ENCODE measurements at places on chromosomes 3 and 15.

GRCh38 chr3:164479406-164479805, 598.9 kb downstream of the SI start:
- DNase-seq = no peak

DNA sequence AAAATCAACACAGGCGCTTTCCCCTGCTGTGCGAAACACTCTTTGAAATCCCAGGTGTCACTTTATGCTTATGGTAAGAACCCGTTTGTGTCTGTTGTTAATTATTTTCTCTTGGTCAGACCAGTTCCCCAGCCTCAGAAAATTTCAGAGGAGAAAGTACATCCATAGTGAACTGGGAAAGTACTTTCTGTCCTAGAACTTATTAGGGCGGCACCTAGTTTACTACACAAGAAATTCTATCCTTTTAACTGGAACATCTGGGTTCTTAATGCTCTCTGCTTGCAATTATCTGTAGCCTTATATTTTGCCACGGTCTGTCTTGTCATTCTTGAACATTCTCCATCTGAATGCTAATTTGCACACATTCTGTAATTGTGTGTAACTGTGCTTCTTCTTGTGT, 215.0 kb downstream of the PTPRG start:
- DNase-seq = no peak

GRCh38 chr3:171307046-171307585, 153.1 kb downstream of the TNIK start:
- no peak for DNase-seq

DNA sequence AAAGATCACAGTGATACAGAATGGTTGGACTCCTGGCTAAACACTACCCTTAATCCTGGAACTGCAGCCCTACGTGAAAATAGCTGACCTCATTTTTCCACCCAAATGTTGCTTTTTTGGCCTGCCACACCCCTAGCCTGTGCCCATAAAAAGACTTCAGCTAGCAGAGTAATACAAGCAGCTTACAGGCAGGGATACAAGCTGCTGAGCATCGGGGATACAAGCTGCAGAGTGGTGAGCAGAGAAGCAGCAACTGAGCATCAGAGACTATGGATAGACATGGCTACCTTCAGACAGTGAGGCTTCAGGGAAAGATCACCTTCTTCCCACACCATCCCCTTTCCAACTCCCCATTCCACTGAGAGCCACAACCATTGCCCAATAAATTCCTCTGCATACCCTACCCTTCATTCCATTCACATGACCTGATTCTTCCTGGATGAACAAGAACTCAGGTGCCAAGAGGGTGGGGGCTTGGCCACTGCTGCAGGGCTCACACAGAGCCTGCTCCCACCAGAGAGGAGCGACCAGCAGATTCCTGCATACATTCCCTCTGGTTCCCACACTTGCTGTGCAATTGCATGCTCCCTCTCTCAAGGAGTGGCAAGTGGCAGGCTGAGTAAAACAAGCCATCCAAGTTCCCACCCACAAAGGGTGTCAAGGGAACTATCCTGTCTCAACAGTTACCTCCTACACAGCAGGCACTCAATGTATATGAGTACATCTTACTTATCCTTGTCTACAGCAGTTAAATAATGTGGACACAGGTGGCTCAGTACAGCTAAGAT, 217.5 kb downstream of the ALCAM start:
- DNase-seq = no peak

GRCh38 chr15:71698030-71698429, 112.3 kb upstream of the NR2E3 start:
- DNase-seq = no peak

DNA sequence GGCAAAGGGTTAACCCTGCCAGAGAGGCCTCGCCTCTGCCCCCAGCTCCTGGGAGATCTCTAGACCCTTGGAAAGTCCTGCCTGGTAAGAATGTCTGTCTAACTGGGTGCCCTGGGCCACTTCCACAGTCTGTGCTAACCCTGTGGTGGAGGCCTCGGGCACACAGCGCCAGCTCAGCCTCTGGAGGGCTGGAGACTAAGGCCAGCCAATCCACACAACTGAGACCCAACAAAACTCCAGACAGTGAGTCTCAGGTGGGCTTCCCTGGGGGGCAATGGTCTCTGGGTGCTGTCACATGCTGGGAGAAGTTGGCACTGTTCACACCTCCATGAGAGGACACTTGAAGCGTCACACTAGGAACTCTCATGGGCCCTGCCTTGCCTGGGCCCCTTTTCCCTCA, 19.5 kb downstream of the ZXDC start:
- no peak for DNase-seq

- DNase-seq = no peak
Observed at GRCh38 chr3:18344306-18345014, 80.7 kb downstream of the SATB1 start.

DNA sequence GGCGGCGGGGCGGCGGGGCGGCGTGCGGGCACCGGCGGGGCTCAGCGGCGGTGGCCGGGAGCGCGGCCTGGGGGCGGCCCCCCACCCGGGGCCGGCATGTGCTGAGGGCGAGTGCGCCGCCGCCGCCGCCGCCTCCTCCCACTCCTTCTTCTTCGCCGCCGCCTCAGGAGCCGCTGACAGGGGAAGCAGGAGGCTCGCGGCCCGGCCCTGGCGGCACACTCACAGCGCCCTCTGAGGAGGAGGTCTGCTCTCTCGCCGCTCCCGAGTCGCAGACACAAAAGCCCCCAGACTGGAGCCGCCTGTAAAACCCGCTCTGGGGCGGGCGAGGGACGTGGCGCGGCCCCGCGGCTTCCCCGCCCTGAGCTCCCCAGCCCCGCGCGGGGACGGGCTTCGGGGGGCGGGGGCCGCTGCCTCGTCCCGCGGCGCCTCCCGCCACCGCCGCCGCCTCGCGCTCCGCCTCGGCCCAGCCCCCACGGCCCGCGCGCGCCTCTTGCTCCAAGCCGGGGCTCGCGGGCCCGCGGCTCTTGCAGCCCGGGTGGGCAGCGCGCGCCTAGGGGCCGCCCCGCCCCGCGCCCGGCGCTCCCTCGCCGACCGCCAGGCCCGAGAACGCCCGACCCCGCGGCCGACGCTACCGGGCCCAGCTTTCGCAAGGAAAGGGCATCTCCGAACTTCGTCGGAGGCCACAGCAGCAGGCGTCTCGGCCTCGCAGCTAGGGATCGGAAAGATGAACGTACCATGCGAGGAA, at the start of gene PYGO1:
TSS of gene PYGO1 (minus strand) at position 276 of the 745 bp plus-strand sequence. CDS start 462 bp downstream, outside the sequence.
- no peak for DNase-seq

- DNase-seq = no peak
Observed at GRCh38 chr3:169041677-169042171, 621.8 kb downstream of the MECOM start.

GRCh38 chr3:39961230-39961629, 151.8 kb downstream of the MYRIP start:
- no peak for DNase-seq

- DNase-seq = peak; percentile 63
Observed at GRCh38 chr15:58980351-58980939, 7.0 kb upstream of the RNF111 start.

- no peak for DNase-seq
Observed at GRCh38 chr15:39854161-39854560, 65.9 kb downstream of the GPR176 start.

DNA sequence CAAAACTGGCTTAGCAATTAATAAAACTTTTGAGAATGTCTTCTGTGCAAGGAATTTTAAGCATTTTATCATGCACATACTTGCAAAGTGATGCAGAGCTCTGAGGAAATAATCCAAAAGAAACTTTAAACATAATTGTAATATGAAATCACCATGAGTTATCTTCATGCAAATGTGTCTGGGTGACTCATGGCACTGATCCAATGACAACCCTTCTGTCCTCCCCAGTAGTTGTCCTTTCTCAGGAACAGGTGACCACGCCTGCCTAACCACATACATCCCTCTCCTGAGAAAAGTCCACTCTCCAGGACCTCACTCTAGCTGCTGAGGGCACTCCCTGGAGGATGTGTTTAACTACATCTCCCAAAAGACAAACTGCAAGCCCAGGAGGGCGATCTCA, 530.6 kb upstream of the IL12A start:
- DNase-seq = no peak

GRCh38 chr3:129593595-129594339, 12.7 kb downstream of the PLXND1 start:
- DNase-seq = peak; percentile 58

DNA sequence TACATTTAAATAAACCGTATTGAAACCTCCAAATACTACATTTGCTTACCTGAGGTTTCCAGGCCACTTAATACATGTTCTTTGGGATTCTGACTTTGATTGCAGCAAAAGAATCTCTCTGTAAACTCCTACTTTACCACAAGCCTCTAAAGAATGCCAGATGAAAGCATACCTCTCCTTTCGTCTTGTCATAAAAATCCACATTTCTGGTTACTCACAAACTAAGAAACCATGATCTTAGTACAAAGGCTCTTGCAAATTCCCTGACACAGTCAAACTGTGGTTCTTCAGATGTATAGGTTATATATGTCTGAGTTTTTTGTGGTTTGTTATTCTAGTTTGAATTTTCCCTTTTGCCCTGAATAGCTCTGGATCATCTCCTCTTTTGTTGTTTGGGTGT, 188.4 kb downstream of the RAP2B start:
- no peak for DNase-seq

DNA sequence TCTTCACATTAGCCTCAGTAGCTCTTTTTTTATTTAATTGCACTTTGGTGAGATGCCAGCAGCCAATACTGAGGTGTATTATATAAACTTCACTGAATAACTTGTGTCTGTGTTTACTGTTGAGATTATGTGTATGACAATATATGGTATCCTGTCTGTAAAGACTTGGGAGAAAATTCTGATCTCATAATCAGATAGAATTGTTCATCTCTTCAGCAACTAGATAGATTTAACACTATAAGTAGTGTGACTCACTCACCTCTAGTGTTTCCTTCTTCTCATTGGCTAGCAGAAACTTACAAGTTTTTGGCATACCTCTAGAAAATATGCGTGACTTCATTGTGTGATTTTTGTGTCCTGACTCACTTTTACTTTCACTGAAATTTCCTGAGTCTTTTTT, 67.6 kb upstream of the TGFBR2 start:
- no peak for DNase-seq

GRCh38 chr3:182795389-182795782, 2.1 kb downstream of the ATP11B start:
- peak; percentile 72 for DNase-seq

DNA sequence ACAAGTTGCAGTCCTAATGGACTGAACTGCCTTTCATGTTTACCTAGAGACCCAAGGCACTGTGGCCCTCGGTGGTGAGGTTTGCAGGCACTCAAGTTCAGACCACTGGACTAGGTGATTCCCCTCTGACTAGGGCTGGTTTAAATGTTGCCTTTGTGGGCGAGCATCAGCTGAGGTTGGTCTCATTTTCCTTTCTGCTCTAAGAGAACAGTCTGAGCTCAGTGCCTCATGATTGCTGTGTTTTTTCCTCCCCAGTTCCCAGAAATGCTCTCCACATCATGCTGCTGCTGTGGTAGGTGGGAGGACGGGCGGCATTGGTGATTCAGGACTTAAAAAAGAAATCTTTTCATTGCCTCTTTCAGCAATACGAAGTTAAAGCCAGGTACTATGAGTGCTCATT, 237.2 kb downstream of the MBNL1 start:
- DNase-seq = no peak

GRCh38 chr15:67641453-67641852, 99.0 kb downstream of the MAP2K5 start:
- DNase-seq = no peak

DNA sequence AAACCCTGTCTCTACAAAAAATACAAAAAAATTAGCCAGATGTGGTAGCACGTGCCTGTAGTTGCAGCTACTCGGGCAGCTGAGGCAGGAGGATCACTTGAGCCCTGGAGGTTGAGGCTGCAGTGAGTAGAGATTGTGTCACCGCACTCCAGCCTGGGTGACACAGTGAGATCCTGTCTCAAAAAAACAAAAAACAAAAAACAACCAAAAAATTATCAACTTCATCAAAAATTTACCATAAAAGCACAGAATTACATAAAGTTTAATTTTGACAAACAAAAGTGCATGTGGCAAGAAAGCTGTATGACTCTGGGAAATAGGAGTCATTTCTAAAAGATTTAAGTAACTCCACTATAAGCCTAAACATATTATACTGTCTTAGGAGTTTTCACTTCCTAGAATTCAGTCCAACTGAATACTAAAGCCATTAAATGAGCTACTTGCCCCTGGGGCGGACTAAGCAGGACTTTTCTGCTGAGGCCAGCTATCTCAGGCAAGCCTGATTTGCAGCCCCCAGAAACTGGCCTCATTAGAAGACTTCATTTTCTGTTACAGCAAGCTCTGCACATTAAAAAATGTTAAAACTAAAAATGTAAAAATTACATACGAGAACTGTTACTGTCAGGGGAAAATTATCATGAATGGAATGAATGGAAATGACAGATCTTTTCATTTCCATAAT, 23.0 kb downstream of the HSPBAP1 start:
- no peak for DNase-seq

- DNase-seq = no peak
Observed at GRCh38 chr3:179113903-179114302, 34.3 kb upstream of the PIK3CA start.

DNA sequence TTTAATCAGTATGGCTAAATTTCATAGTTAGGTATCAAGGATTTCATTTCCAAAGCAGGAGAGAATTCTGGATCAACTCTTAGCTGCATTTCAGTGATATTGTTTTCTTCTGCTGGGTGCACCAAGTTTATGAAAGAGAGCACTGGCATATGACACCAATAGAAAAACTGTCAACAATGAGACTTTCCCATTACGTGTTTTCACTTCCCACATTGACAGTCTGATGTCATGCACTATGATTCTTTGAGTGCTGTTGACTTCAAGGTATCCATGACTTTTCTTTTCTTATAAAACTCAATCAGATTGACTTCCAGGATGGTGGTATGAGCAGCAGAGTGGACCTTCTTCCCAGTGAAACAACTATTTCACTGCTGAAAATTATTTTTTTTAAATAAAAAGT, 476.1 kb downstream of the EDEM1 start:
- DNase-seq = no peak
